ENCODE measurements at places on chromosomes 2 and 18. TPM values are rescaled to one million over a fixed set of nuclear protein-coding genes. Genes with fewer than 3 reads are reported as not detected.

DNA sequence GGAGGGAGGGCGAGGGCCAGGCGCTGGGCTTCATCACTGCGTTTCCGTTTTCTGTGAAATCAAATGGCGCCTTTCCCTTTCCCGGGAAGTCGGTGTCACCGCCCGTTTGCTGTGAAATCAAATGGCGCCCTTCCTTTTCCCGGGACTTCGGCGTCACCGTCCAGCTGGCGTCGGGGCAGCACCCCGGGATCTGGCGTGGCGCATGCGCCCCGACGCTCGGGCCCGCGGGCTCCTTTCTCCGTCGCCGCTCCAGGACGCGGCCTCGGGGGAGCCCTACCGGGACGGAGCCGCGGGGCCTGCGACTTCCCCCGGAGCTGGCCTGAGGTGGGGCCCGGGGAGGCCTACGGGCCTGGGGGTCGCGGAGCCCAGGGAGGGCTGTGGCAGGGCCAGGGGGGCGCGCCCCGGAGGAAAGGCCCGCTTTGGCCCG, at the start of gene FAM228A:
Gene FAM228A, plus strand, starts transcription at position 203 of the 427 bp plus-strand sequence. CDS start 428 bp downstream, outside the sequence.
- H3K4me1 ChIP-seq = no peaks in the 10 kb centered on the region
- no peak within 1 kb of the TSS for H3K4me3 ChIP-seq
- DNase-seq = no peak
- no peak within 1 kb of the TSS for H3K27ac ChIP-seq
- peaks cover 2% of the 10 kb centered on the region for H3K27me3 ChIP-seq
- H3K36me3 ChIP-seq = no peaks in the 10 kb centered on the region

DNA sequence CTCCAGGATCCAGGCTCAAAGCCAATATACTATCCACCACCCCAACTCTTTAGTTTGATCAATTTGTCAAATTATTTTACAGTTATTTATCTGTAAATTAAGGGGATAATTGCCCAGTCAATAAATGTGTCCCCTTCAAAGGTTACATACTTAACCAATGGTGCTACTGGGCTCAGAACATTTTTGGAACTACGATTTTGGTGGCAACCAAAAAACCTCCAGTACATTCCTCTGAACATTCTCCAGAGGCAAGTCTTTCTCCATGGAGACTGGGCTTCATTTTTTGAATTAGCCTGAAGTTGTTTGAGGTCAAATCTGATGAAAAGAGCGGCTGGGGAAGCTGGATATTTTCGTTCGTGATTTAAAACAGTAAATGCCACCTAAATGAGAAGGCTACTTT, 1.7 kb upstream of the CLUL1 start:
- H3K27me3 ChIP-seq = peaks cover 11% of the 10 kb centered on the region
- no peak for DNase-seq
- H3K36me3 ChIP-seq = no peaks in the 10 kb centered on the region

- H3K27me3 ChIP-seq = peaks cover 9% of the 10 kb centered on the region
- no peak for DNase-seq
- no peak overlapping the region for H3K4me3 ChIP-seq
- peaks cover 6% of the 10 kb centered on the region for H3K4me1 ChIP-seq
Measured at GRCh38 chr18:25819746-25820363, 270.6 kb downstream of the SS18 start.

DNA sequence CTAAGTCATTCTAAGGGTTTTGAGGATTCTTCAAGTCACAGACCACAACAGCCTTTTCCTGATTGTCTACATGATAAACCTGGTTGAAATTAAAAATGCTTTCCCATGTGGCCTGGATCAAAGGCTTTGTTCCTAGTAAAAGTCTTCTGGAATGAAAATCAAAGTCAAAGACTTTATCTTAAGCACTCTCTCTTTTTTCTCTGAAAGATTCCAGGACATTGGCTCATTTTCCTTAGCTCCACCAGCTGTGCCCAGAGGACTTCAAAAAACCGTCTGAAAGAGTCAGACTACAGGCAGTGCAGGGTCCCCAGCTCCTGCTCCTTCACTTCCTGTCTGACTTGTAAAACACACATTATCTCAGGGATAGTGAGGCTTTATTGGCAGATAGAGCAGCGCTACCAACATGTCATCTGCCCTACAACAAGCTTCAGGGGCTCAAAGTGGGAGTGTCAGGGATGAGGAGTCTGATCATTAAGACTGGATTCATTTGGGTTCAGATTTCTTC, 148.2 kb downstream of the ESCO1 start:
- H3K4me1 ChIP-seq = no peaks in the 10 kb centered on the region
- H3K27me3 ChIP-seq = peaks cover 3% of the 10 kb centered on the region
- no peak for DNase-seq
- no peak overlapping the region for H3K27ac ChIP-seq
- H3K4me3 ChIP-seq = no peak overlapping the region

DNA sequence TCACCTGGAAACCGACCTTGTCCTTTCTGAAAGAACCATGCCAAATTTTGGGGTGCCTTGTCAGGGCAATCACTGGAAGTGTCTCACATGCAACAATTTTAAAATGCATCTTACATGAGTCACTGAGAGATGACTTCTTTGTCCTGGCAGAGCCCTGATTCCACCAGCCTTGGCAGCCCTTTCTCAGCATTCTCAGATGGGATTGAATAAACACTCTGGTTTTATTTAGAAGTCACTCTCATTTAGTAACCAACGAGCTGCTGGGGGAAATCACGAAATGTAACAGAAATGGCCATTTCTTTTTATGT, 3.8 kb upstream of the ATP8B1 start:
- peaks cover 31% of the 10 kb centered on the region for H3K27me3 ChIP-seq
- no peaks in the 10 kb centered on the region for H3K36me3 ChIP-seq
- H3K4me1 ChIP-seq = peaks cover 6% of the 10 kb centered on the region
- no peak for DNase-seq
- H3K27ac ChIP-seq = no peak overlapping the region

DNA sequence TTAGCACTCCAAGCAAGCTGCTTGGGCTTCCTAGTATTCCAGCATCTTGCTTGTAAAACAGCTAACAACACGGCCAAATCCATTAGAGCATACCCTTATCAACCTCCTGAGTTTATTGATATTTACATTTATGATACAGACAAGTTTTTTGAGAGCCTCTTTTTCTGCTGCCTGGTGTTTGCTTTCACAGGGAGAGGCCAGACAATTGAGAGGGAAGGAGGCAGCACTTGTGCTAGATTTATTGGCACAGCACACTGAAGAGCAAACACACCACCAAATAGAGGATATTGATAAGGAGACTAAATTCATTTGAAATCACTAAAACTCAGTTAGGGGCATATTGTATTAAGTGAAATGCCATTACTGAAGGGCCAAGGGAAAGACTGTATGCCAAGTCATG, 1142.3 kb upstream of the FANCL start:
- no peak overlapping the region for H3K4me3 ChIP-seq
- DNase-seq = no peak
- H3K36me3 ChIP-seq = no peaks in the 10 kb centered on the region
- no peaks in the 10 kb centered on the region for H3K4me1 ChIP-seq
- no peaks in the 10 kb centered on the region for H3K27me3 ChIP-seq
- H3K27ac ChIP-seq = no peak overlapping the region

The MRPL33 gene
- total RNA-seq = 84.2 TPM

- no peaks in the 10 kb centered on the region for H3K27me3 ChIP-seq
- H3K4me3 ChIP-seq = no peak overlapping the region
- DNase-seq = no peak
- peaks cover 29% of the 10 kb centered on the region for H3K4me1 ChIP-seq
- peak overlapping the region; percentile 2 for H3K27ac ChIP-seq
Measured at GRCh38 chr18:77151033-77151771, 18.6 kb upstream of the MBP start.

- H3K4me3 ChIP-seq = peak overlapping the region; percentile 46
- H3K36me3 ChIP-seq = peaks cover 1% of the 10 kb centered on the region
- peak; percentile 86 for DNase-seq
- H3K27ac ChIP-seq = peak overlapping the region; percentile 78
- peaks cover 46% of the 10 kb centered on the region for H3K4me1 ChIP-seq
Measured at GRCh38 chr2:28583899-28584553, 88.2 kb downstream of the PLB1 start.

DNA sequence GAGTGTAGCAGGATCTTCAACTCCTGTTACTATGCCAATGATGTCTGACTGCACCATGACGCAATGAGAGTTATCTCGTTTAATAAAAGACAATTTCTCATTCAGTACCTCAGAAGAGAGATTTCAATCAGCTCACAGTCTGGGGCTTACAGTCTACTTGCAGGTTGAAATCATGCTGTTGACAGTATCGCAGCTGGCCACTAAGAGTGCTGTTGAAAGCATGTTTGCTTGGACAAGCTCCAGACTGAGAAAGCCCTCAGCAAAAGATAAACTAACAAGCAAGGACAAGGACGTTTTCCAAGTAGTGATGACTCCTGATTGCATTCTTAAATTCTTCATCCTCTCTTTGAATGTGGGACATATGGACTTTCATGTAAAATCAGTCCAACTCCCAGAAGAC, 145.2 kb upstream of the SYT4 start:
- no peak for DNase-seq
- H3K4me1 ChIP-seq = no peaks in the 10 kb centered on the region
- H3K36me3 ChIP-seq = no peaks in the 10 kb centered on the region

The GPR39 gene
- total RNA-seq = not detected

GRCh38 chr2:108877506-108877905, 90.9 kb downstream of the CCDC138 start:
- no peak overlapping the region for H3K27ac ChIP-seq
- no peaks in the 10 kb centered on the region for H3K4me1 ChIP-seq
- no peaks in the 10 kb centered on the region for H3K27me3 ChIP-seq
- peaks cover 6% of the 10 kb centered on the region for H3K36me3 ChIP-seq

The FAM210A gene
- 29.4 TPM for total RNA-seq

The TCF23 gene
- not detected for total RNA-seq

- no peaks in the 10 kb centered on the region for H3K4me1 ChIP-seq
- H3K27ac ChIP-seq = no peak overlapping the region
- peaks cover 6% of the 10 kb centered on the region for H3K27me3 ChIP-seq
- H3K36me3 ChIP-seq = no peaks in the 10 kb centered on the region
Measured at GRCh38 chr2:19728125-19728524, 173.7 kb downstream of the TTC32 start.

All from activated CD4-positive, alpha-beta memory T cell treated with anti-CD3 and anti-CD28 coated beads for 36 hours (primary cell).